ENCODE measurements at places on chromosomes 2 and 18. TPM values are rescaled to one million over a fixed set of nuclear protein-coding genes. Genes with fewer than 3 reads are reported as not detected.

DAW1 gene
- total RNA-seq = not detected

GRCh38 chr2:24659862-24660261, 133.3 kb downstream of the PTRHD1 start:
- no peak for DNase-seq

DNA sequence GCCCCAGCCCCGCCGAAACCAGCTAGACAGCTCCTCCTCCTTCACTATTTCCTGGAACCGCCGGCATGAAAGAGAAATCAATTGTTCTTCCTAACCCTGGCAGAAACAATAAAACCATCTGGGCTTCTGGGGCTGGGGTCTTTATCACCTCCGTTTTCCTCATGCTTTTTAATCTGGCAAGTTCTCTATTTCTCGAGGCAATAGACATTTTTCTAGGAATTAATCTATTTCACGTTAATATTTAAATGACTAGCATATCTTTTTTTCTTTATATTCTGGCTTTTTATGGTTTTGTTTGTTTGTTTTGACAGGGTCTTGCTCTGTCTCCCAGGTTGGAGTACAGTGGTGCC, 1.4 kb upstream of the KIF1A start:
- no peak for DNase-seq

GRCh38 chr18:29434650-29435049, 1257.7 kb upstream of the CDH2 start:
- DNase-seq = no peak

DNA sequence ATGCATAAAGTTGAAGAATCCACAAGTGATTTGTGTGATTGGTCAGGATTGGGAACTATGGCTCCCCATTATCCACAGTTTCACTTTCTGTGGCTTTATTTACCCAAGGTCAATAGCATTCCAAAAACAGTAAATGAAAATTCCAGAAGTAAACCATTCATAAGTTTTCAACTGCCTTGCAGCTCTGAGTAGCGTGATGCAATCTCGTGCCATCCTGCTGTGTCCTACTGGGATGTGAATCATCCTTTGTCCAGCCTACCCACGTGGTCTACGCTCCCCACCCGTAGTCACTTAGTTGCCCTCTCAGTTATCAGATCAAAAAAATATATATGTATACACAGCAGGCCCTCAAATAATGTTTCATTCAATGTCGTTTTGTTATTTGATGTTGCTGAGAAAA, 89.0 kb upstream of the DLGAP1 start:
- DNase-seq = no peak

DNA sequence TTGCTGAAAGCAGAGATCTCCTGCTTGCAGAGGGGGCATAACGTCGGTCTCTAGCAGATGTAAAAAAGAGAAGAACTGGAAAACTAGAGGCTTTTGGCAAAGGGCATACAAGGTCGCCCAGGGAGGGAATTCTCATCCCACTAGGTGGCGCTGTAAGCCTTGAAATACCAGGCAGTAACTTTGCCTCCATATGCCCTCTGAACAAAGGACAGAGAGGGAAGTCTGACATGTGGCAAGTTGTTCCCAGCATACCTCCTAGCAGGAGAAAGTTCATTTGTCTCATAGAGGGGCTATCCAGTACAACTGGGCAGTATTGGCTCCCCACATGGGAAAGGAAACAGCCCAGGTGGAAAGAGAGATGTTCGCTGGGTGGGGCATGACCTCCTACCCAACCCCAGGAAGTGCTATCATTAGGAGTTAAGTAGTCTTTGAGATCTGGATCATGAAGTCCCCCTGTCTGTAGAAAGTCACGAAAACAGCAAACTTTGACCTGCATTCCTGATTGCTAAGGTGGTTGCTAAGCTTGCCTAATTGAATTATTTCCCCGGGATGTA, 39.9 kb downstream of the STK17B start:
- peak; percentile 83 for DNase-seq

GRCh38 chr18:21242141-21242779, at the start of gene GREB1L:
TSS of gene GREB1L (plus strand) at chr18:21242232. CDS start at chr18:21383519, 141,287 bp downstream.
- DNase-seq = peak; percentile 62

DNA sequence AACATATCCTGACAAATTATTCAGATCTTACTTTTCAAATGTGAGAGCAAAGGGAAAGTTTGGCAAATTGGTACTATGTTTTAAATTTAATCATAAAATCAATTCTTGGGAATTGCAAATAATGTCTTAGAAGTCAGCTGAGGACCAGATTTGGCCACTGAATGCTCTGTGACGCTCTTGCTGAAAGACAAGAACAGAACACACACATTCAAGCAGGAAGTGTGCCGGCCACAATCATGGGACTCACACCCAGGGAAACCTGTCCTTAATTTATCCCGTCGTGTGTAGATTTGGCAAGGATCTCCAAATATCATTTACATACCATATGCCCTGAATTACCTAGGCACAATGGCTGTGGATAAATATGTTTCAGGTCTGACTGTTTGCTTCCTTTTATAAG, 253.1 kb downstream of the TCF4 start:
- DNase-seq = no peak

DNA sequence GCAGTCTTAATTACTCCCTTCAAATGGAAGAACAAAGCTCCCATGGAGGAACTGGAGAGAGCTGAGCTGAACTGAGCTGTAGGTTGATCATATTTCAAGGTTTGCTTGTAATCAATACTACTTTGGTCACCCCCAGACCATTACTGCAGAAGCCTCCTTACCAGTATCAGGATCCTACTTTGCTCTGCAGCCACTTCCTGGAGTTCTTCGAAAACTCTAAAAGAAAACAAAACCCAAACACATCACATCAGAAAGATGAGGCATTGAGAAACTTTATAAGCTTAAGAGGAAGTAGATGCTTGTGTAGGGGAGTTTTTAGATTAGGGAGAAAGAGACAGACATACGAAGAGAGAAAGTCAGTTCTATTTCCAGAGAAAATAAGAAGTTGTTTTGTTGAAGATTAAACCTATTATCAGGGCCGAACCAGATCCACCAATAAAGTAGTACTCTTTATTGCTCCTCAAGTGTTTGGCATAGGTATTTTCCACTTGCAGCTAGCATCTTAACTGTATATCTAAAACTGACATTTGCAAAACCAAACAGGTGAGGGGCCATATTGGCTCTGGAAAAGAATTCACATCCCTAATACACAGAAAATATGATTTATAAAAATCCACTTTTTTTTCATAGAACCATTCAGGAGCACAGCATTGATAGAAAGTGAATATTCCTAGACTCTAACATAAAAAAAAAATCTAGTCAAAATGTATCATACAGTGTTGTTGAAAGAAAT, 166.9 kb upstream of the KLF7 start:
- DNase-seq = no peak

- DNase-seq = no peak
Measured at GRCh38 chr2:117269574-117269973, 544.9 kb upstream of the DDX18 start.

NT5DC4 gene
- not detected for total RNA-seq

GRCh38 chr2:206443735-206444527, 599 bp downstream of the ADAM23 start:
- DNase-seq = peak; percentile 53
